Hematopoietic multipotent progenitor cell treated with erythropoietin and hydrocortisone succinate and interleukin-3 and kit ligand, for 6 days (in vitro differentiated cells): ENCODE measurements at places on chromosomes 11 and 22.

GRCh38 chr11:133118563-133119268, 413.6 kb downstream of the OPCML start:
- DNase-seq: peak; percentile 72

DNA sequence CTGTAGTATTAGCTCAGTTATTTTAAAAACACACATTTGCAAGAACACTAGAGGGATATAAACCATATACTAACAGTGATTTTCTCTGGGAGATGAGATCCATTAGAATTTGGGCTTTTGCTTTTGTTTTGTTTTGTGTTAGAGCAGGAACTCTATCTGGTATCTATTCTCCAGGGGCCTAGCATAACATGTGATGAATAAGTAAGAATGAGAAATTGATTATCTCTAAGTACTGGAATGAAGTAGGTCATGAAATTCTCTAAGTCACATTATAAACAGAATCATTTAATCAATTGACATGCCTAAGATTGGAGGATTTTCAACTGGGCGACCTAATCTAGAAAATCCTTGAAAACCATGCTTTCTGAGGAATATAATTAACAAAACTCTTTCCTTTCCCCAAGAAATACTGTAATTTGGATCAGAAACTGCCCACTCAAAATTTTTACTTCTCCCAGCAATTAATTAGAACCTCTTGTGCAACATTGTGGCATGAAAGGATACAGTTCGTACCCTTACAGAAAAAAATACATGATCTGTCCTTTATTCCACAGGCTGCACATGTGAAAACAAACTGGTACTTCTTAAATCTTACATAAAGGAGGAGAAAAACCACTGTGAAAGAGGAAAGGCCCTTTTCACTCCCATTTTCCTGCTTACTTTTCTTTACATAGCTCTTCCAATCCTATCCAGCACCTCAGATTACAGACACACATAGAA, 93.5 kb downstream of the MRTFA start:
- no peak for DNase-seq

- DNase-seq: no peak
Measured at GRCh38 chr11:57275582-57275981, 38.5 kb upstream of the APLNR start.

DNA sequence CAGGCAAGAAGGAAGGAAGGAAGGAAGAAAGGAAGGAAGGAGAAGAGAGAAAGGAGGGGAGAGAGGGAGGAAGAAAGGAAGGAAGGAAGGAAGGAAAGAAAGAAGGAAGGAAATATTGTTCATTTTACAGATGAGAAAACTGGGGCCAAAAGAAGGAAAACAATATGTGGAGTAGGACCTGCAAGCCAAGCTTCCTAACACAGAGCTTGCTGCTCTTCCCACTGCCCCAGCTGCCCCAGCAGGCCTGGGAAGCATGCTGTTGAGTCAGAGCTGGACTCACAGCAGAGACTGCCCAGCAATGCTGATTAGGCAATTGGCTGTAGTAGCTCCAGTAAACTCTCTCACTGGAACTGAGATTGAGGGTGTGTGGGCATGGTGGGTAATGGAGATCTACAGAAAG, 42.6 kb upstream of the SMCO4 start:
- DNase-seq: no peak

GRCh38 chr11:723120-723883, 17.3 kb downstream of the EPS8L2 start:
- DNase-seq: peak; percentile 85

DNA sequence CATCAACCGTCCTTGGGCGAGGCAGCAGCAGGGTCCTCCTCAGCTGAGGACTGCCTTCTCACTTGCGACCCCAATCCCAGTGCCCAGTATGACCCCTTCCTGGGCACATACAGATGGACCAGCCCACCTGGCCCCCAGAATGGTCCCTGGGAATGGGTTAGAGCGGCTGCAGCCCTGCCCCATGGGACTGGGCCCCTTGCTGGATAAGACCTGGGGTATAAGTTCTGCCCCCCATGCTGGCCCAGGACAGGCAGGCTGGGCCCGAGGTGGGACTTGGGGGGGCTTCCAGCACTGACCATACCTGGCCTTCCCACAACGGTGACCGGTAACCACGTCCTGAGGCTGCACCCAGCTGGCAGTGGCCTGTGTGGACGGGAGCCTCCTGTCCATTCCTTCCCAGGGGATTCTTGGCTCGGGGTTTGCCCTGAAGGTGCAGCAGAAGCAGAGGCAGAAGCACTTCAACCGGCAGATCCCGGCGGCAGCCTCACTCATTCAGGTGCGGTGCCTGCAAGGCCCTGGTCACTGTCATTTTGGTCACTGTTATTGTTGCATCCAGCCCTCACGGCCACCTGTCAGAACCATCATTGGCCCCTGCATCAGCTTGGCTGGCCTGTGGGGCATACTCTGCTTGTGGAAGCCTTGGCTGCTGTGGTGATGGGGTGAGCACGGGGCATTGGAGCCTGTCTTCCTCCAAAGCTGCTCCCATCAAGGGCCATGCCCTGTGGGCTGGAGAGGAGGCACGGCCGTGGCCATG, 114.8 kb downstream of the KCNQ1OT1 start:
- no peak for DNase-seq

DNA sequence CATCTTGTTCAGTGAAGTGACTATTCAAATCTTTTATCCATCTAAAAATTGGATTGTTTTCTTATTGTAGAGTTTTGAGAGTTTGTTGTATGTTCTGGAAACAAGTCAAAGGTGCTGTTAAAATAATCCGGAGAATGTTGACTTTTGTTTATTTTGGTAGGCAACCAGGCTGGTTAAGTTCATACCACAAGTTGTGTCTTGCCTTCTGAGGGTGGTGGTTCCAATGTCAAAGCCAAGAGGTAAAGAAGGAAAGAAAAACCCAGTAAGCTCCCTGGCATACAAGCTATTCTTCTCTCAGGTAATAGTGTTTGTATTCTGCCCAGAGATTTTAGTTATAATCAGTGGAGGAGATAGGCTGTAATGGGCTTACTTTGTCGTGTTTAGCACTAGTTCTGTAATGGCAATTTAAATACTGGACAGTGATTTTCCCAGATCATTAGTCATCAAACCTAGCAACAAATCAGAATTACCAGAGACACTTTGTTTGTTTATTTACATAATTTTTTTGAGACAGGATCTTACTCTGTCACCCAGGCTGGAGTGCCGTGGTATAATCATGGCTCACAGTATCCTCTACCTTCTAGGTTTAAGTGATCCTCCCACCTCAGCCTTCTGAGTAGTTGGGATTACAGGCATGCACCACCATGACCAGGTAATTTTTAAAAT, 15.1 kb upstream of the CSRP3 start:
- no peak for DNase-seq
